ENCODE measurements at places on chromosomes 12 and 14. TPM values are rescaled to one million over a fixed set of nuclear protein-coding genes. Genes with fewer than 3 reads are reported as not detected.

Gene ABCD2
- total RNA-seq = 19.0 TPM

Gene MYH7
- total RNA-seq = not detected

Gene GZMH
- not detected for total RNA-seq

Gene SCNN1A
- 1.3 TPM for total RNA-seq

Measured in CD4-positive, alpha-beta memory T cell (primary cell).